ENCODE measurements at places on chromosomes 2 and 18. TPM values are rescaled to one million over a fixed set of nuclear protein-coding genes. Genes with fewer than 3 reads are reported as not detected.

UGT1A10 gene
- not detected for total RNA-seq

RIT2 gene
- total RNA-seq: not detected

BMP10 gene
- total RNA-seq: not detected

SLC9A4 gene
- 0.08 TPM for total RNA-seq

SLC40A1 gene
- total RNA-seq: 30.0 TPM

- no peaks in the 10 kb centered on the region for H3K27me3 ChIP-seq
- H3K27ac ChIP-seq: no peak overlapping the region
- H3K36me3 ChIP-seq: no peaks in the 10 kb centered on the region
- no peak overlapping the region for H3K4me3 ChIP-seq
- DNase-seq: no peak
Observed at GRCh38 chr2:233498126-233498525, 68.5 kb downstream of the USP40 start.

DNA sequence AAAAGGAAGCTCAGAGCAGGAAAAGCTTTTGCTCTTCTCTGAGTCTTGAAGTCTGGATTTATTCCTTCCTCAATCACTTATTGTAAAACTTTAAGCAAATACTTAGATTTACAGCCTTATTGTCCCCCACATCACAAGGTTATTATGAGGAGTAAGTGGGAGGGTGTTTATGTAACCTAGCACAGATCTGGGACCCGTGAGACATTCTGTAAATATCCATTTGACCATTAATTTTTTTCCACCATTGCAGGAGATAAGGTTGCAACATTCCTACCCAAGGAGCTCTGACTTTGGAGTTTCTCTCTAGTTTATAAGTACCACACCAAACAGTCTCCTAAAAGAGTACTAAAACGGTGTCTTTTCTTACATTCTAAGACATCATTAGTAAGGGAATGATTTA lies 52.1 kb upstream of the CTIF start:
- no peaks in the 10 kb centered on the region for H3K4me1 ChIP-seq
- no peaks in the 10 kb centered on the region for H3K27me3 ChIP-seq
- no peak for DNase-seq
- H3K36me3 ChIP-seq: no peaks in the 10 kb centered on the region

- no peak for DNase-seq
- H3K4me1 ChIP-seq: peaks cover 88% of the 10 kb centered on the region
- H3K27me3 ChIP-seq: no peaks in the 10 kb centered on the region
Observed at GRCh38 chr2:69694894-69695849, 46.8 kb upstream of the ANXA4 start.

- H3K4me1 ChIP-seq: no peaks in the 10 kb centered on the region
- H3K27ac ChIP-seq: no peak overlapping the region
- no peaks in the 10 kb centered on the region for H3K36me3 ChIP-seq
Observed at GRCh38 chr18:51235009-51235789, 37.7 kb upstream of the MEX3C start.

- no peak overlapping the region for H3K27ac ChIP-seq
- no peak for DNase-seq
- no peaks in the 10 kb centered on the region for H3K27me3 ChIP-seq
- H3K36me3 ChIP-seq: no peaks in the 10 kb centered on the region
- no peak overlapping the region for H3K4me3 ChIP-seq
Observed at GRCh38 chr2:118557791-118558190, 289.7 kb downstream of the EN1 start.

GRCh38 chr2:128260239-128261138 lies 58.2 kb downstream of the HS6ST1 start:
- no peaks in the 10 kb centered on the region for H3K4me1 ChIP-seq
- no peak for DNase-seq
- H3K36me3 ChIP-seq: no peaks in the 10 kb centered on the region
- no peak overlapping the region for H3K4me3 ChIP-seq
- H3K27me3 ChIP-seq: no peaks in the 10 kb centered on the region

- no peak for DNase-seq
- H3K4me3 ChIP-seq: no peak overlapping the region
- no peaks in the 10 kb centered on the region for H3K27me3 ChIP-seq
- no peaks in the 10 kb centered on the region for H3K36me3 ChIP-seq
- no peaks in the 10 kb centered on the region for H3K4me1 ChIP-seq
Observed at GRCh38 chr18:28485918-28486317, 309.0 kb upstream of the CDH2 start.

GRCh38 chr2:121480826-121481225 lies 49.9 kb upstream of the RNU4ATAC start:
- no peaks in the 10 kb centered on the region for H3K27me3 ChIP-seq
- no peaks in the 10 kb centered on the region for H3K36me3 ChIP-seq
- DNase-seq: no peak
- no peaks in the 10 kb centered on the region for H3K4me1 ChIP-seq
- no peak overlapping the region for H3K4me3 ChIP-seq
- H3K27ac ChIP-seq: no peak overlapping the region

DNA sequence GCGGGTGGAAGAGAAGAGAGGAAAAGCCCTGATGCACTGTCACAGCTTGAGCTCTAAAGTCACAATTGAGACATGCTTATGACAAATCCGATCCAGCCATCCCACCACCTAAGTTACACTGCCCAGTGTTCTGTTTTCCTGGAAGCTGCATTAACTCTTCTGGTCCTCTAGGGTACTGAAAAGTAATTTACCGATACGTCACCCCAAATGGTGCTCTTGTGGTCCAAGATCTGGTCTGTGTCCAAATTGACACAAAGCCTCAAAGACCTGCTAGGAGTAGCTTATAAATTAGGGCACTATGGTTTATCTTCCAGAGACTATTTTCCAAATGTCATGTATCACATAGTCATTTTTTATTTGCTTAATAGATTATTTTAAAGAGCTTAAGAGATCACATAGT lies 186.7 kb upstream of the ETAA1 start:
- H3K4me1 ChIP-seq: no peaks in the 10 kb centered on the region
- H3K27me3 ChIP-seq: no peaks in the 10 kb centered on the region
- no peak for DNase-seq
- H3K36me3 ChIP-seq: no peaks in the 10 kb centered on the region

GRCh38 chr2:239290618-239291474 lies 110.0 kb downstream of the HDAC4 start:
- no peak for DNase-seq
- H3K27ac ChIP-seq: no peak overlapping the region
- H3K4me3 ChIP-seq: no peak overlapping the region
- H3K27me3 ChIP-seq: no peaks in the 10 kb centered on the region
- no peaks in the 10 kb centered on the region for H3K36me3 ChIP-seq

DNA sequence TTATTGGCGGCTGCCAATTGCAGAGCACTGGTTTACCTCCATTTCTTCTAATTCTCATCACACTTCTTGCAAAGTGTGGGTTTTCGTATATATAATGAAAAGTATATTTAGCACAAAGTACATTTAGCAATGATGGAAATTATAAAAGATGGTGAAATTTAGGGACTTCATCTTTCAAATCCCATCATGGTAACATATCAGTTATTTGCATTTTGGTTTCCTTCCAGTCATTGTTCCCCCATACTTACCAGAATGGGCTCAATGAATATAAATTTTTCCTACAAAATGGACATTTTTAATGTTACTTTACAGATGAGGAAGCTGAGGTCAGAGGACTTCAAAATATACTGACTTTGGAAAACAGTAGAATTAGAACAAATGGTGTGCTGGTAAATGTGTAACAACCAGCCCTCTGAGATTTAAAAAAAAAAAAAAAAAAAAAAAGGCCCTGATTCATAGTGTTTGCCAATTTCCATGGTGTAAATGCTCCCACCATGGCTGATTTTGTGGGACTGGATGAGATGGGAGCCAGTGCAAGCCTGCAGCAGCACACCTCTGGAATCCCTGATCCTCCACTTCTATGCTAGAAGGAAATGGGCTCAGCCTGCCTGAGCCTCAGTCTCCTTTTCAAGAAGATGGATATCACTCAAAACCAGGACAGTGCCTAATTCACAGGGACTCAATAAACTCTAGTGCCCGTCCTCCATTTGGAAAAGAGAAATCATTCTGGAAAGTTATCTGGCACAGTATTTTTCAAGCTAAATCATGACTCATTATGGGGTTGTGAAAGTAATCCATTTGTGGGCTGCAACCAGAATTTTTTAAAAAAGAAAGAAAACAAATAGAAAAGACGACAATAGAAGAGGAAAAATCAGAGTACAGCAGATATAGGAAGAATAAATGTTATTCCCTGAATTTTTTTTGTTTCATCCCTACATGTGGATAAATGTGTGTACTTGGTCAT lies 34.0 kb downstream of the LBH start:
- no peaks in the 10 kb centered on the region for H3K27me3 ChIP-seq
- H3K36me3 ChIP-seq: no peaks in the 10 kb centered on the region
- H3K27ac ChIP-seq: peak overlapping the region; percentile 66
- H3K4me1 ChIP-seq: peaks cover 77% of the 10 kb centered on the region
- DNase-seq: no peak

- no peak overlapping the region for H3K27ac ChIP-seq
- H3K4me1 ChIP-seq: no peaks in the 10 kb centered on the region
- H3K4me3 ChIP-seq: no peak overlapping the region
- no peaks in the 10 kb centered on the region for H3K36me3 ChIP-seq
- no peak for DNase-seq
Observed at GRCh38 chr2:25056098-25056821, 14.4 kb downstream of the EFR3B start.

GRCh38 chr2:2860589-2861300 lies 516.9 kb downstream of the EIPR1 start:
- no peak overlapping the region for H3K27ac ChIP-seq
- H3K27me3 ChIP-seq: no peaks in the 10 kb centered on the region
- DNase-seq: no peak
- H3K36me3 ChIP-seq: no peaks in the 10 kb centered on the region

GRCh38 chr2:10166676-10167292 lies 44.2 kb downstream of the RRM2 start:
- no peaks in the 10 kb centered on the region for H3K4me1 ChIP-seq
- H3K36me3 ChIP-seq: no peaks in the 10 kb centered on the region
- no peak for DNase-seq
- H3K4me3 ChIP-seq: no peak overlapping the region
- H3K27ac ChIP-seq: no peak overlapping the region

DNA sequence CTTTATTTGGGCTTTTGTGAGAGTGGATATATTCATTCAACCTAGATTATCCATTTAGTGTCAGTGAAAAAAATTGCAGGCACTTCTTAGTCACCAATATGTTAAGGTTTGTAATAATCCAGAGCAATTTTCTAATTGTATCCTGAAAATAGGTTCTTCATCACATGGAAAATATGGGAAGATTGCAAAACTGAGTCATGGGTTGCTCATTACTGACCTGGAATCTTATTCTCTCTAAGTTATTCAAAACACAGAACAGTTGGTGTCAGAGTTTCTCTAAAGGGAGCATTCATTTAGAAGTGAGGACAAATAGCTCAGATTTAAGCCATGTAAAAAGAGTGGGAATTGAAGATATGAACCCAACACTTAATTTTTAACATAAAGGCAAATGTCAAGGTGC lies 181.3 kb downstream of the IKZF2 start:
- H3K27ac ChIP-seq: no peak overlapping the region
- no peak for DNase-seq
- no peaks in the 10 kb centered on the region for H3K4me1 ChIP-seq
- H3K4me3 ChIP-seq: no peak overlapping the region
- H3K36me3 ChIP-seq: no peaks in the 10 kb centered on the region

- no peak for DNase-seq
- no peaks in the 10 kb centered on the region for H3K4me1 ChIP-seq
- no peaks in the 10 kb centered on the region for H3K27me3 ChIP-seq
- no peak overlapping the region for H3K27ac ChIP-seq
- no peaks in the 10 kb centered on the region for H3K36me3 ChIP-seq
- H3K4me3 ChIP-seq: no peak overlapping the region
Observed at GRCh38 chr2:235568431-235568830, 74.6 kb downstream of the AGAP1 start.

GRCh38 chr2:74562126-74562775 lies 7.7 kb downstream of the DOK1 start:
- H3K27ac ChIP-seq: no peak overlapping the region
- H3K4me1 ChIP-seq: no peaks in the 10 kb centered on the region
- no peak for DNase-seq
- H3K27me3 ChIP-seq: no peaks in the 10 kb centered on the region

DNA sequence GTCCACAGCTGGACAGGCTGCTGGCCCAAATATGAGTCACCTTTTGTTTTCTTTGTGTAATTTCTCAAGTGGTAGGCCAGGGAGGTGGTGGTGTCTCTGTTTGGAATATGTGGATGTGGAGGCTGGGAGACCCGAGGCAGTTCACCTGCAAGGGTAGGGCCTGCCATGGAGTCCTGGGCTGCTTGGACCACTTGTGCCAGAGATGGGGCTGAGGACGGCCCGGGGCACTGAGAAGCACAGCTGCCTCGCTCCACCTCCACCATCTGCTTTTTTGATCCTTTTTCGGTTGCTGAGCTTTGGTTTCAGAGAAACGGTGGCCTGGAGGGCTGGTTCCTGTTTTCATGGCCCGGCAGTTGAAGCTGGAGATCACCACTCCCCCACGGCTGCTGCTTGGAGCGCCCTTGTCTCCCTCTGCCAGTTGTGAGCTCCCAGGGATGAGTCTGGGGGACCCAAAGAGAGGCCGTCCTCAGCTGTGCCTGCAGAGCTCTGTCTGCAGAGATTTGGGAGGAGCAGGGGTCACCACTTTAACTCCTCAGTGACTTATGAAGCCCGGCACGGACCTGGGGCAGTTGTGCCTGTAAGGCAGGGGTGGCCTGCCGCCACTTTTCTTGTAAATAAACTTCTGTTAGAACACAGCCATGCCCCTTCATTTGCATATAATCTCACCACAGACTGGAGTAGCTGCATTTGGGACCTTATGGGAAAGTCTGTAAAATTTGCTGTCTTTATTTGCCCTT lies 67.6 kb upstream of the MCFD2 start:
- H3K4me1 ChIP-seq: peaks cover 48% of the 10 kb centered on the region
- no peak for DNase-seq
- H3K36me3 ChIP-seq: peaks cover 17% of the 10 kb centered on the region
- H3K27me3 ChIP-seq: no peaks in the 10 kb centered on the region
- H3K27ac ChIP-seq: no peak overlapping the region

- no peaks in the 10 kb centered on the region for H3K27me3 ChIP-seq
- no peaks in the 10 kb centered on the region for H3K4me1 ChIP-seq
- no peak overlapping the region for H3K4me3 ChIP-seq
- DNase-seq: no peak
Observed at GRCh38 chr2:100603414-100603813, 40.6 kb downstream of the PDCL3 start.

GRCh38 chr2:111024496-111024895 lies 96.2 kb upstream of the BCL2L11 start:
- H3K27me3 ChIP-seq: no peaks in the 10 kb centered on the region
- no peak for DNase-seq
- H3K4me1 ChIP-seq: no peaks in the 10 kb centered on the region
- H3K27ac ChIP-seq: no peak overlapping the region
- H3K4me3 ChIP-seq: no peak overlapping the region

GRCh38 chr2:9141091-9141667 lies 65.4 kb upstream of the ASAP2 start:
- no peak overlapping the region for H3K4me3 ChIP-seq
- no peaks in the 10 kb centered on the region for H3K27me3 ChIP-seq
- DNase-seq: no peak
- H3K4me1 ChIP-seq: peaks cover 5% of the 10 kb centered on the region
- no peak overlapping the region for H3K27ac ChIP-seq

All from CD4-positive, alpha-beta memory T cell (primary cell).